ENCODE measurements at places on chromosomes 3 and 15.
A peak's percentile ranks its signal among the peaks of the same experiment; 100 is the strongest.

- no peak for DNase-seq
Measured at GRCh38 chr15:31390029-31390428, 63.4 kb downstream of the KLF13 start.

DNA sequence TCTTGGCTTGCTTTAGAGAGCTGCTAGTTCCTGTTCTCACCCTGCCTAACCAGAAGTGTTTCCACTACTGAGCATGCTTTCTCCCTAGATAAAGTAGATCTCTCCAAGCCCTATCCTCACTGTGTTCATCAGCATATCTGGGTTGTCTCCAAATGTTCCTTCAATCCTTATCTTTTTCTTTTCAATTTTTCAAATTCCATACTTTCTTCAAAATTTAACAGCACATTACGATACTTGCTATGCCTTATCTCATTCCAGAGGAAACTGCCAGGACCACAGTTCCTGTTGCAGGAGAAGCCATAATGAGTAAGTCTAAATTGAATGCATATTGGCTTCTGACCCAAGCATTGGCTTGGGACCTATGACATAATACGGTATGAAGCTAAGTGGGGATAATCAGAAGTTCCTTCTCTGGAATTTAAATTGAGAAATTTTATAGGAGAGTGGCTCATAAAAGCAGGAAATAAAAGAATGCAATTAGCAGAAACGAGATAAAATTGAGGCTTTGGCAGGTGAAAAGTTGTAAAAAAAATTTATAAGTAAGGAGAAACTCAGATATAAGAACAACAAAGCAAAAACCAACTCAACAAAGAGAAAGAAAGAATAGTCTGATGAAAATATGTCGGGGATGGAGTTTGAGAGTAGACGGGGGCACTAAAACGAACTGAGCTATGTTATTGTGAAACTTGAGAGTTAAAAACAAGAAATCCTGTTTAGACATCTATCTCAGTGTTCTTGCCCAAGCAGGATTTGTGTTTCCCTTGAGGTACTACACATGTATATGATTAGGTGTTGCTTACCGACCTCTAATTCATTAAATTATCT is 631.7 kb upstream of the CCDC54 start:
- DNase-seq: no peak

DNA sequence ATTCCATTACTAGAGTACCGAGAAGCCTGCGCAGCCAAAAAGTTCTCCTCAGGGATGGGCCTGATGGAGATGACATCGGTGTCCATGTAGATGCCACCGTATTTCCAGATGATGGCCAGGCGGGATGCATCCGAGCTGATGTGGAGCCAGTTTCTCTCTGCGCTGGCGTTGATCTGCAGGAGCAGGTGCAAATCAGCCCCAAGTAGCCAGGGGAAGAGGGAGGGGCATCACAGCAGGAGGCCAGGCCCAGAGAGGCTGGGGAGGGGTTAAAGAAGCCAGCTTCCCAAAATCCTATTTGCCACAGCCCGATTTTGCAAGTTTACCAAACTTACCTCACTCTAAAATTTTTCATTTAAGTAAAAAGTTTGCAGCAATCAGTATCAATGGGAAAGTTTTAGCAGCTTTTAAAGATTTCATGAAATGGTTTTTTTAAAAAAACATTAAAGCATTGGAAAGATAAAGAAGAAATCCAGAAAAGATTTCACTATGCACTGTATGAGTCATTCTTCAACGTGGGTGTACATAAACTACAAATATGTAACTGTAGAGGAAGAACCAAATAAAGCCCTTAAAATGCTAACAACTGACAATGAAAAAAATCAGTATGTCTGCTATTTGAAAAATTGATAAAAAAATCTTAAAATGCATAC is 7.4 kb downstream of the A4GNT start:
- no peak for DNase-seq

- DNase-seq: no peak
Measured at GRCh38 chr3:49534581-49535441, 19.5 kb upstream of the BSN start.

- no peak for DNase-seq
Measured at GRCh38 chr3:137121704-137122314, 164.0 kb downstream of the IL20RB start.

- DNase-seq: peak; percentile 72
Measured at GRCh38 chr3:196867507-196868296, at the start of gene SENP5. TSS of gene SENP5 (plus strand) at chr3:196867920. CDS start at chr3:196885182, 17,262 bp downstream.

GRCh38 chr3:152043620-152044019 is 170.2 kb downstream of the SUCNR1 start:
- DNase-seq: no peak

- no peak for DNase-seq
Measured at GRCh38 chr3:181313335-181313734, 323.8 kb upstream of the DNAJC19 start.

Data from fibroblast of skin of left quadriceps (primary cell).